ENCODE measurements at places on chromosomes 4 and X. TPM values are rescaled to one million over a fixed set of nuclear protein-coding genes. Genes with fewer than 3 reads are reported as not detected.

GAR1 gene
- total RNA-seq: 2.2 TPM

GPR173 gene
- total RNA-seq: 4.2 TPM

CCKAR gene
- total RNA-seq: not detected

MAGED1 gene
- 187 TPM for total RNA-seq

NUP62CL gene
- total RNA-seq: not detected

All from smooth muscle cell of the coronary artery (primary cell).